Bladder microvascular endothelial cell (primary cell): ENCODE measurements at places on chromosomes 13 and 19. TPM values are rescaled to one million over a fixed set of nuclear protein-coding genes. Genes with fewer than 3 reads are reported as not detected.

Gene ZNF440
- total RNA-seq = 5.5 and 11.3 TPM in 2 replicates

Gene LGI4
- total RNA-seq = not detected in 2 replicates

Gene SERTM1
- under 0.01 and 0.44 TPM in 2 replicates for total RNA-seq

Gene SPC24
- total RNA-seq = 45.8 and 63.1 TPM in 2 replicates

Gene HSPBP1
- total RNA-seq = 21.5 and 23.5 TPM in 2 replicates

Gene CEACAM3
- total RNA-seq = not detected in 2 replicates

Gene ACP7
- total RNA-seq = 0.06 TPM in 1 of 2 replicates, not detected in the other

Gene AMH
- total RNA-seq = 0.49 and 2.3 TPM in 2 replicates

Gene CYP2F1
- total RNA-seq = not detected in 2 replicates

Gene EPS8L1
- total RNA-seq = 7.9 and 12.4 TPM in 2 replicates

Gene ICAM4
- total RNA-seq = 1.1 and 1.3 TPM in 2 replicates

Gene ZNF135
- total RNA-seq = 0.97 and 2.6 TPM in 2 replicates

Gene LILRA6
- not detected in 2 replicates for total RNA-seq

Gene DCT
- not detected in 2 replicates for total RNA-seq

Gene PSG3
- total RNA-seq = 0.13 and 0.16 TPM in 2 replicates

Gene SMIM24
- not detected in 2 replicates for total RNA-seq

Gene IGFL3
- 0.19 TPM in 1 of 2 replicates, not detected in the other for total RNA-seq

Gene ZNF254
- 7.6 and 26.1 TPM in 2 replicates for total RNA-seq

Gene RNF225
- not detected in 2 replicates for total RNA-seq

Gene SIGLEC8
- total RNA-seq = not detected in 2 replicates

Gene C13orf42
- total RNA-seq = not detected in 2 replicates

Gene PRODH2
- total RNA-seq = not detected in 2 replicates

Gene RNF17
- not detected in 2 replicates for total RNA-seq

Gene DACH1
- total RNA-seq = 6.6 and 7.7 TPM in 2 replicates

Gene BICRA
- total RNA-seq = 1.6 and 8.4 TPM in 2 replicates

Gene SRRM5
- total RNA-seq = 0.06 TPM in 1 of 2 replicates, not detected in the other

Gene PRR12
- 2.3 and 4.5 TPM in 2 replicates for total RNA-seq

Gene NAXD
- total RNA-seq = 10.7 and 28.2 TPM in 2 replicates

Gene ZNF430
- total RNA-seq = 2.8 and 9.9 TPM in 2 replicates

Gene KASH5
- not detected in 2 replicates for total RNA-seq

Gene CRX
- under 0.01 TPM in 1 of 2 replicates, not detected in the other for total RNA-seq

Gene CNFN
- total RNA-seq = not detected in 2 replicates

Gene ZNF888
- 3.4 and 5.2 TPM in 2 replicates for total RNA-seq

Gene PEPD
- total RNA-seq = 53.1 and 73.0 TPM in 2 replicates

Gene ZNF333
- total RNA-seq = 5.7 and 15.8 TPM in 2 replicates

Gene EPSTI1
- total RNA-seq = 1.9 and 5.8 TPM in 2 replicates

Gene KIR2DL3
- total RNA-seq = not detected in 2 replicates

Gene ZNF235
- total RNA-seq = 2.6 and 9.3 TPM in 2 replicates

Gene POU4F1
- under 0.01 and 0.06 TPM in 2 replicates for total RNA-seq

Gene STARD13
- total RNA-seq = 15.2 and 46.4 TPM in 2 replicates

Gene CFAP97D2
- not detected in 2 replicates for total RNA-seq

Gene SIAH3
- not detected in 2 replicates for total RNA-seq

Gene FXYD1
- total RNA-seq = not detected in 2 replicates

Gene CD22
- 1.6 and 1.7 TPM in 2 replicates for total RNA-seq

Gene CLDN10
- total RNA-seq = under 0.01 TPM in 1 of 2 replicates, not detected in the other

Gene HOOK2
- total RNA-seq = 7.4 and 19.0 TPM in 2 replicates

Gene DUS3L
- 21.2 and 23.5 TPM in 2 replicates for total RNA-seq

Gene GRIN2D
- 0.19 and 0.32 TPM in 2 replicates for total RNA-seq
